ENCODE measurements at places on chromosomes 6 and 20.

DNA sequence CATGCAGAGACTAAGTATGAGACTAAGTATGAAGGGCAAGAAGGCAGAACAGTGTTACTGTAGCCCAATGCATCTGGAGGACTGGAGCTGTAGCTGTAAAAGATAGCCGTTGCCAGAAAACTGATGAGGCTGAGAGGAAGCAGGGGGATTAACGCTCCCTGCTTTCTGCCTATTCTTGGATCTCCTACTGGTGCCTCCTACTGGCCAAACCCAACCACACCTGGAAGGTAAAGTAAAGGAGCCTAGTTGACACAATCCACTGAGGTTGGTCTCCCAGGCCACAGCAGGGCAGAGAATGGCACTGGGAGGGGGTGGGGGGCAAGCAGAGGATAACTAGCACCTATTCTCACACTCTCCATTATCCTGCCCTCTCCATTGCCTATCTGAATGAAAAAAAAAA is 105.0 kb upstream of the MRPS10 start:
- no peak for DNase-seq

DNA sequence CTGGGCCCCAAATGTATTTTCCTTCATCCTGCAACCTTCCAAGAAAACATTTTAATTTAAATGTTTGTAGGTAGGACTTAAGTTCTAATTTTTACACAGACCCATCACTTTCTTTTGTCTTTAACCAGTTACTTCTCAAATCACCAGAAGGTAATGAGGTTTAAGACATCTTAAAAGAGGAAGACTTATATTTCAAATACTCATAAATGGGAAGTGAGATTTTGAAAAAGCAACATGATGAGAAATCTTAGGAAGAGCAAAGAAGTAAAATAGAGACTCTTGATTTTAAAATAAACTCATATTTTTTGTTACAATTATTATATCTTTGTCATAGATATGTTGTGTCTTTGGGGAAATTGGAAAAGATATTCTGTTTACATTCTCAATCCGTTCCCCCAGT is 82.3 kb downstream of the SYNE1 start:
- no peak for DNase-seq

GRCh38 chr6:2129182-2129621 is 116.2 kb downstream of the GMDS start:
- DNase-seq = no peak

DNA sequence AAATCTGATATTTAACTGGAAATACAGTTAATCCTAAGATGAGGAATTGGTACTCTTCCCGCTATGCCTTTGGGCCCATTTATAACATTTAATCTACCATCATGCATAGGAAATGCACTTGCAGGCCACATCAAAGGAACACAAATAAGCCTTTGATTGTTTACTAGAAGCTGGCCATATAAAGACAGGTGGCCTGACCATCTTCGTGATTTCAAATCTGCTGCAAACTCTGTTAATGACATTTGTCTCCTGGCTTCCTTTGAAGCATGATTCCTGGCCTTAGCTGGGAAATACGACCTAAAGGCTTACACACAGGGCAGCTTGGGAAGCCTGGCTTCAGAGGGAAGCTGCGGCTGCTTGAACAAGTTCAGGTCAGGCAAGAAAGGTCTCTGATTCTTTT is 552.1 kb downstream of the CDH26 start:
- DNase-seq = no peak

DNA sequence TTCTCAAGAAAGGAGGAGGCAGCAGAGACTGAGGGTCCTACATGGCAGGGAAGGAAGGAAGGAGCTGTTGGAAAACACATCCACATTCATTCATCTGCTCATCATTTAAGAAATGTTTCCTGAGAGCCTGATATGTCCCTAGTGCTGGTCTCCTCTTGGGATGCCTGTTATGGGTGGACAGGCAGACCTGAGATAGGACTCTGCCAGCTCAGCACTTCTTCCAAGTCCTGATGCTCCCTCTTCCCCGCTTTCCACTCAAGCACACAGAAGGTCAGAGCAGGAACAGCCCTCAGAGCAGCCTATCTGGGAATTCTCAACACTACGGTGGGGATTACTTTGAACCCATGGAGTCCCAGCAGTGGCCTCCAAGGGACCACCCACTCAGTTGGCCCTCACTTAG is 8.0 kb upstream of the SIRPD start:
- no peak for DNase-seq

DNA sequence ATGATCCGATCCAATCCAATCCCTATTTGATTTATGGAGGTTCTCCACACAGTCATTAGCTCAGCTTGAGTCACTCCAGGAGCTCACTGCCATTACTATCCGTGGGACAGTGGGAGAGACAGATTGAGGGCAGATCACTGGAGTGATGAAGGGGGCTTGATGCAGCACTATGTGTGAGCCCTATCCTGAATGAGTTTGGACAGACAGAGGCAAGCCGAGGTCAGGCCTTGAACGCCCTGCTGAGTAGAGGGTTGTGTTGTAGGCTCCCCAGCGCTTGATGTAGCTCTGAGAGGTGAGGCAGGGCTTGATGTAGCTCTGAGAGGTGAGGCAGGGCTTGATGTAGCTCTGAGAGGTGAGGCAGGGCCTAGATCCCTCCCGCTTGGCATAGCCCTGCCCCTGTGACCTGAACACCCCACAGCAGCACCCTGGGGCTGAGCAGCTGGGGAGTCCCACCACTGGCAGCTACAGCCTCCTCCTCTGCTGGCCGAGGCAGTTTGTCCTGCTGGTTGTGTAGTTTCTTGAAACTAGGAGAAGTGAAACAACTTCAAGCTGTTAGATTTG is 58.7 kb downstream of the ZFAND3 start:
- no peak for DNase-seq

GRCh38 chr6:82072121-82072521 is 175.4 kb downstream of the IBTK start:
- no peak for DNase-seq

DNA sequence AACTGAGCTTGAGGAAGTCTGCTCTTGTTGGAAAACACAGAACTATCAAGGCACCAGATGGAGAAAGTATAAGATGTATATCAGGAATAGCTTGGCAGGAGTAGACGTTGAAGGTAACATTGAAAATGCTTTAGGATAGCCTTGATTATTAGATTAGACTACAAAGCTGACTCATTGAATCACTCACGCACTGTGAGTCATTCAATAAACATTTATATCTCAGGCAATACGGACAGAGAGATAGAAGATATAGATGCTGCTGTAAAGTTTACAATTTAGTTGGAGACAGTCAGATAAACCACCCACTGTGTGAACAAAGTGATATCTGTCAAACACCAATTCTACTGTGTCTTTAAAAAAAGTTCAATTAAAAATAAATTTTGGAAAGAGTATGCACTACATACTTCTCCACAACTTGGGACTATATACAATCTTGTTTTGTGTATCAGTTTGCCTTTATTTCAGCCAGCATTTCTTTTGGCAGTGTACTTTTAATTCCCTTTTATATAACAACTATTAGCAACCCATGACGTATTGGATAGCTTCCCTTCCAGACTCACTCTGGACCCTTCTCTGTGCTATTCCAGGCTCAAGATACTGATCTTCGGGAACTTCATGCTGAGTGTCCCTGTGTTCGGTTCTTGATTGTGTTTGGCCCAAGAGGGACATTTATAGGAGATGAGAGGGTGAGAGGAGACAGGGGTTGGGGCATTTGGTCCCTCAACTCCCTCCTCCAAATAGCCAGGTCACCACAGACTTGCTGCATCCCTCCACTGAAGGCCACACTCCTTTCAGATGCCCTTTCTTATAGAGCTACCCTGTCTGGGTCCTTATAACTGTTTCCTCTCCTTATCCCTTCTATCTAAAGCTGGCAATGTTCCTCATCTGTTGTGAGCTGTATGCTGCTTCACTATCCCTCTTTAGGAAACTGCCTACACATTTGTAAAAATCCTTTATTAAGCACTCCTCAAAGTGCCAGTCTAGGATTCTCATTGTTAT is 176.6 kb upstream of the PTPRK start:
- DNase-seq = no peak

DNA sequence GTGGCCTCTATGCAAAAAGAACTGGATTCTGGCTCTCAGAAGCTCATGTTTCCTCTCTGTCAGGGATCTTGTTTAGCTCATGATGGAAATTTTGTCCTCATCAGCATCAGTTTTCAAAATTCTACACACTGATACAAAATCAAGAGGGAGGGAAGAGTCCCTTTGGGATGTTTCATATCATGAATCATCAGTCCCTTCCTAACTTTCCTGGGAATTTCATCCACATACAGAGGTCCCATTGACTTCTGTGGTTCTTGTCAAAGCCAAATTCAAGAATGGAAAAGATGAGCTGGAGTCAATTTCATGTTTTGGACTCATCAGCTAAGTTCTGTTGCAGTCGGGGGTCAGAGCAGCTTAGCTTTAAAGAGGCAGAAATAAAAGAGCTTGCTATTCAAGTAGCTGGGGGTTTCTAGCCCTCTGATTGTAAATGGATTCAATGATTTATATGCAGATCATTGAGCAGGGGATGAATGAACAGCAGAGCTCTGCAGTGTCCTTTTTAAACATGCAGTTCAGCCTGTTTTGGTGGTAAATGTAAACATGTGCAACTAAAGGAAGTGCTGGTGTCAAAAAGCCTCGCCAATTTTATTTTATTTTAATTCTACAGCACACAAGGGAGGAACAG is 21.3 kb upstream of the TMEM14A start:
- no peak for DNase-seq

- no peak for DNase-seq
Measured at GRCh38 chr6:30691208-30691847, 544 bp upstream of the NRM start.

DNA sequence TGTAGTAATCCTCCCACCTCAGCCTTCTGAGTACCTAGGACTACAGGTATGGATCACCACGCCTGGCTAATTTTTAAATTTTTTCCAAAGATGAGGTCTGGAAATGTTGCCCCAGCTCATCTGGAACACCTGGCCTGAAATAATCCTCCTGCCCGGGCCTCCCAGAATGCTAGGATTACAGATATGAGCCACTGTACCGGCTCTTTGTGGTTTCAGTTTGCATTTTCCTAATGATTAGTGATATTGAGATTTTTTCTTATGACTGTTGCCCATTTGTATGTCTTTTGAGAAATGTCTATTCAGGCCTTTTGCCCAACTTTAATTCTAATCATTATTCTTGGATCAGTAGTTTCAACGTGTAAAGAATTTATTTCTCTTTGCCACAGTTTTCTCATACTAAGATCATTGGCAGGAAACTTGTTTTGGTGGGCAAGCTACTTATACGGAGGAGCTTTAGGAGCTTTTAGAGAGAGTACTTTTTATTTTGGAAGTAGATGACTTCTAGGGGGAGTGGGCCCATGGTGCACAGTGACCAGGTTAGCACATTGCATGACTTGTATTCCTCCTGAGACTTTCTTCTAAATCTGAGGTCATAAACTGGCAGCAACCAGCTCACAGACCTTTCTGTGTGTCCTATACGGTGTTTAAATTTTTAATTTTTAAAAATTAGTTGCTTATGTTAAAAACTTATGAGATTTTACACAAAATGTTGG is 62.3 kb downstream of the STK4 start:
- DNase-seq = no peak

DNA sequence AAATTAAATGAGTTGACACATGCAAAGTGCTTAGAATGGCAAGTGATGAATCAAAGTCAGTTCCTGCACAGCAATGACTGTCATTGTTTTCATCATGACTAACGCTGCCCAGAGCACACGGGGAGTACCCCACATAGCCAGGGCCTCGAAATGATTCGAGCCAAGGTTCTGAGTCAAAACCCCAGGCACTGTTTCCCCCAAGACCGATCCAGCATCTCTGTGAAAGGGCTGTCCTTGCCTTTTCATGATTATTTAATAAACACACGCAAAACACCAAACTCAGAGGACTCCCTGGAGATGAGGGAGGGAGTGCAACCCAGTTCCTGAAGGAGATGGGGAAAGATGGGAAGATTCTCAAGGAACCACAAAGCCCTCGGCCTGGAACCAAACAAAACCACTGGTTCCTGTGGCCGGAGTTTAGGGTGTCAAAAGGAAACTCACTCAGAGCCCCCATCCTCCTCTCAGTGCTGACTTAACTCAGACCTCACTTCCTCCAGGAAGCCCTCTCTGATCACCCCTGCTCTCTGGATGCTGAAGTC is 3.8 kb downstream of the PREX1 start:
- peak; percentile 72 for DNase-seq

GRCh38 chr20:57091748-57092111 is 174.7 kb downstream of the BMP7 start:
- DNase-seq = no peak

DNA sequence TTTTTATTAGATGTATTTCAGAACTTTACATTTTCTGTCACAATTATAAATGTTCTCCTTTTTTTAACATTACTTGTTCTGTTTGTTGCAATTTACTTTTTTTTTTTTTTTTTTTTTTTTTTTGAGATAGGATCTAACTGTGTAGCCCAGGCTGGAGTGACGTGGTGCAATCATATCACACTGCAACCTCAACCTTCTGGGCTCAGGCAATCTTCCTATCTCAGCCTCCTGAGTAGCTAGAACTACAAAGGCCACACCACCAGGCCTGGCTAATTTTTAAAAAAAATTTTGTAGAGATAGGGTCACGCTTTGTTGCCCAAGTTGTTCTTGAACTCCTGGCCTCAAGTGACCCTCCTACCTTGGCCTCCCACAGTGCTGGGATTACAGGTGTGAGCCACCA is 15.1 kb upstream of the MBOAT1 start:
- no peak for DNase-seq

DNA sequence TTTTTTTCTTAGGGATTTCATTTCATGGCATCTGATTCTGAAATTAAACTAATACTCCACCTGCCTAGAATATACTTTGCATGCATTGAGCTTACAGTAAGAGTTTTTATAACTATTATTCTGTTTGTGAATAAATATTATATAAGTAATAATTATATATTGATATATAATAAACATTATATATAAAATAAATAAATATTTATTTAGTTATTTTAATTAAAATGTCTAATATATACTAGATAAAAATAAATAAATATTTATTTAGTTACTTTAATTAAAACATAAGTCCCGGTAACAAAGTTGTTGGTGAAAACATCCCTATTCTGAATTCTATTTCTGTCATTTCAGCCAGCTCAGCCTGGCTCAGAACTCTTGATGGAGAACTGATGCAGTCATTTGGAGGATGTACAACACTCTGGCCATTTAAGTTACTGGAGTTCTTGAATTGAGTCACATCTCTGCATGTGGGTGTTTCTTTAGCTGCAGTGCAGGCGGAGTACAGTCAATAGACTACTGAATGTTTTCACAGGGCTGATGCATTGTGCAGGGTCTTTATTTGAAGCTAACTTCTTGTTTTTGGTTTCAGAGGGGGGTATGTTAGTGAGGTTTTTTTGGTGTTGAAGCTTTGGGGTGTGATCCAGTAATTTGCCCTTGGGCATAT is 508.9 kb upstream of the ADGRB3 start:
- no peak for DNase-seq

- no peak for DNase-seq
Measured at GRCh38 chr6:149093643-149094042, 223.9 kb upstream of the TAB2 start.

GRCh38 chr6:63449714-63450113 is 122.6 kb upstream of the LOC128125822 start:
- DNase-seq = no peak

DNA sequence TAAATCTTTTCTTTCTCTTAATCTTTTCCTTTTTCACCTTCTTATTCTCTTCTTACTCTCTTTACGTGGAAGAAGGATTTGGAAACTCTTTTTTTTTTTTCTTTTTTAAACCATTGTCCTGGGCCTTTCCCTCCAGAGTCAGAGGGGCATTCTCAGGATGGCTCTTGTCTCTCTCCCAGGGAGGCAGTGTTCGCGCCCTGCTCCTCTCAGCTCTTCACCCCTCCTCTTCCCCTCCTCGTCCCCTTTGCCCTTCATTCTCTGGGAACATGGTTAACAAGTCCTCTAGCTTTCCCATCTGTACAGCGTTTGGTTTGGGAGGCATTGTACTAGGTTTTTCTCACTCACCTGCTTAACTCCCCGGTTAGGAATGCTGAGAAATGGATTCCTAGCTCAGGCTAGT is 52.0 kb upstream of the TFB1M start:
- DNase-seq = no peak

All from hypothalamus (tissue), 51 donors.